Caudate nucleus (tissue), 63 donors: ENCODE measurements at places on chromosomes 6 and 20.
A peak's percentile ranks its signal among the peaks of the same experiment; 100 is the strongest.

DNA sequence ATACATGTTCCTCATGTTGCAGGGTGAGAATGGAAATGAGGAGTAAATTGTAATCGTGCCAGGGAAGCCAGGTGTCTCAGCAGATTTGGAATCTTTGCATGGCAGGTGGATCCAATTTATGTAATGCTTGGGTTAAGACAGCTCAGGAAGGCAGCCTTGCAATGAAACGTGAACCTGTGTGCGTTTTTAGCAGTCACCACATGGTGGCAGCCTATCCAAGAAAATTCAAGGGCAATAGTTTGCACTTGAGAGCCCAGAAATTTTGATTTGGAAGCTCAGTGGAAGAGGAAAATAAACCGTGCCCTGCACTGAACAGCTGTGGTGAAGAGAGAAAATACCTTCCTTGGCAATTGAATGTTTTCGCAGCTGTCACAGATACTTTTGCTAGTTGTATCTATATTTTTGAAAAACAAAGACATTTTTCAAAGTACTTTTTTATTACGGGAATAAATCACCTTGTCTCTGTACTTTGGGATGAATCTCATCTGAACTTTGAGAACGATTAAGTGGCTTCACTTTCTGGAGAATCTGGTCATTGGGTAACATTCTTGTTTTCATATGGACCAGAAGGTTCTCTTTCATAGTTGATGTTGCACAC lies 26.5 kb downstream of the MTHFD1L start:
- peak; percentile 97 for DNase-seq

DNA sequence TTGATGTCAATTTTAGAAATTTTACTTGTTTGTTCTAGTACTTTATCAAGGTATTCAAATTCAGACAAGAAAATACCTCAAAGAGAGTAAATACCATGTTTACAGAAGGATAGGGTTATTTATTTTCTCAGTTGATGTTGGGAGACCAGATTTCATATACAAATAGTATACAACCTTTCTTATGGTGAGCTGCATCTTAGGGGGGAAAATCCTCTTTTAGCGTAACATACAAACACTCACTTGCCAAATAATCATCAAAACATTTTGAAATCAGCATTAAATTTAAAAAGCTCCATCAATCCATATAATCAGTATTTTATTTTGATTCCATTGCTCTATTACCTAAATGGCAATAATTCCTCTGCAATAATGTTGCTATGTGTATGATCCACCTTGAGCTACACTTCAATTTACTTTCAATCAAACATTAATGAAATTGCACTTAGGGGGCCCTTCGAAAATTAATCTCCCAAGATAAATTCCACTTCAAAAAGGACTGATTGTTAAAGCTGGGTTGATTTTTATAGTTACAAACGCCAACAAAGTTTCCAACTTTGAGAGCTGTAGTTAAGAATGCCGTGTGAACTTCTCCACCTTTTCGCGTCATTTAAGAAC lies 2.2 kb downstream of the NKX2-4 start:
- no peak for DNase-seq

DNA sequence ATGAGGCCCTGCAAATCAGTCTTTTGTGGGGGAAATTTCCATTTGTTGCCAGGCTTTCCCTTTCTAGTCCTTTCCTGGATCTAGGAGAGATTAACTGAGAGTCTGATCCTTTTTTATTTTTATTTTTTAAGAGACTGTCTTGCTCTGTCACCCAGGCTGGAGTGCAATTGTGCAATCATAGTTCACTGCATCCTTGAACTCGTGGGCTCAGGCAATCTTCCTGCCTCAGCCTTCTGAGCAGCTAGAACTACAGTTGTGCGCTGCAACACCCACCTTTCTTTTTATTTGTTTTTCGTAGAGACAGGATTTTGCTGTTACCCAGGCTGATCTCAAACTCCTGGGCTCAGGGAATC lies 22.9 kb downstream of the OR2B2 start:
- DNase-seq: no peak

DNA sequence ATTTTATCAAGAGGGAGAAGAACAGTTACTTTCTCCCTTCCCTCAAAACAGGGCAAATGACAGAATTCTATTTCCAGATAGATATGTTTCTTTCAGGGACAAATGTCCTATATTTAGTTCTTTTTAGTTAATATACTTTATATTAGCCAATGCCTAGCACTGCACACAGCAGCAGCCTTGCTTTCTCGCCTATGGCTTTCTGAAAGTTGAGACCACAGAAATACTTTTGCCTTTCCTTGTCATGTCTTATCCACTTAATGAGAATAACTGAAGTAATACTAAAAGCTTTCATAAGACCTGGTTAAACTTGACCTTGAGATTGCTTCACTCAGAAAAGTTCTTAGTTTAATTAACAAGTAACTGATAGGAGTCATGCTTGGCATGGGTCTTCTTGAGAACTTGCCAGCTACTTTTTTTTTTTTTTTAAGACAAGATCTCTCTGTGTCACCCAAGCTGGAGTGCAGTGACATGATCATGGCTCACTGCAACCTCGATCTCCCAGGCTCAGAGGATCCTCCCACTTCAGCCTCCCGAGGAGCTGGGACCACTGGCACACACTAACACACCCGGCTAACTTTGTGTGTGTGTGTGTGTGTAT lies 159.3 kb downstream of the CDKAL1 start:
- no peak for DNase-seq

GRCh38 chr6:31079656-31080261 lies 32.6 kb downstream of the C6orf15 start:
- peak; percentile 46 for DNase-seq

DNA sequence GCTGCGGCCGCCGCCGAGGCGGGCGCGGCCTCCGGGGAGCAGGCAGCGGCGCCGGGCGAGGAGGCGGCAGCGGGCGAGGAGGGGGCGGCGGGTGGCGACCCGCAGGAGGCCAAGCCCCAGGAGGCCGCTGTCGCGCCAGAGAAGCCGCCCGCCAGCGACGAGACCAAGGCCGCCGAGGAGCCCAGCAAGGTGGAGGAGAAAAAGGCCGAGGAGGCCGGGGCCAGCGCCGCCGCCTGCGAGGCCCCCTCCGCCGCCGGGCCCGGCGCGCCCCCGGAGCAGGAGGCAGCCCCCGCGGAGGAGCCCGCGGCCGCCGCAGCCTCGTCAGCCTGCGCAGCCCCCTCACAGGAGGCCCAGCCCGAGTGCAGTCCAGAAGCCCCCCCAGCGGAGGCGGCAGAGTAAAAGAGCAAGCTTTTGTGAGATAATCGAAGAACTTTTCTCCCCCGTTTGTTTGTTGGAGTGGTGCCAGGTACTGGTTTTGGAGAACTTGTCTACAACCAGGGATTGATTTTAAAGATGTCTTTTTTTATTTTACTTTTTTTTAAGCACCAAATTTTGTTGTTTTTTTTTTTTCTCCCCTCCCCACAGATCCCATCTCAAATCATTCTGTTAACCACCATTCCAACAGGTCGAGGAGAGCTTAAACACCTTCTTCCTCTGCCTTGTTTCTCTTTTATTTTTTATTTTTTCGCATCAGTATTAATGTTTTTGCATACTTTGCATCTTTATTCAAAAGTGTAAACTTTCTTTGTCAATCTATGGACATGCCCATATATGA lies 3.2 kb downstream of the MARCKS start:
- DNase-seq: no peak

GRCh38 chr6:7543789-7544424 lies 2.4 kb downstream of the DSP start:
- DNase-seq: no peak

- no peak for DNase-seq
Observed at GRCh38 chr6:99129835-99130234, 182.1 kb upstream of the FBXL4 start.

DNA sequence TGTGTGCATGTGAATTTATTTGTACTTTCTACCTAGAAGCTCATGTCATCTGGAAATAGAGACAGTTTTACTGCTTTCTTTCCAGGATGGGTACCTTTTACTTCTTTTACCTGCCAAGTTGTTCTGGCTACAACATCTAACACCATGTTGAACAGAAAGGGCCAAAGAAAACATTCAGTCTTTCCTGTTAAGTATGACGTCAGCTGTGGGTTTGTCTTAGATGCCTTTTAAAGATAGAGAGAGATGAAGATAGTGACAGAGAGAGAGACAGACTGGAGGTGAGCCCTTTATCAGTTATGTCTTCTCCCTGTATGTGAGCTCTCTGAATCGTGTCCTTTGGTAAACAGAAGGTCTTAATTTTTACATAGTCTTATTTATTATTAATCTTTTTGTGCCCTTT lies 3.4 kb upstream of the DACT2 start:
- DNase-seq: no peak

GRCh38 chr6:10237298-10238038 lies 177.4 kb downstream of the TFAP2A start:
- DNase-seq: no peak

GRCh38 chr6:68240726-68241125 lies 394.4 kb upstream of the ADGRB3 start:
- no peak for DNase-seq

DNA sequence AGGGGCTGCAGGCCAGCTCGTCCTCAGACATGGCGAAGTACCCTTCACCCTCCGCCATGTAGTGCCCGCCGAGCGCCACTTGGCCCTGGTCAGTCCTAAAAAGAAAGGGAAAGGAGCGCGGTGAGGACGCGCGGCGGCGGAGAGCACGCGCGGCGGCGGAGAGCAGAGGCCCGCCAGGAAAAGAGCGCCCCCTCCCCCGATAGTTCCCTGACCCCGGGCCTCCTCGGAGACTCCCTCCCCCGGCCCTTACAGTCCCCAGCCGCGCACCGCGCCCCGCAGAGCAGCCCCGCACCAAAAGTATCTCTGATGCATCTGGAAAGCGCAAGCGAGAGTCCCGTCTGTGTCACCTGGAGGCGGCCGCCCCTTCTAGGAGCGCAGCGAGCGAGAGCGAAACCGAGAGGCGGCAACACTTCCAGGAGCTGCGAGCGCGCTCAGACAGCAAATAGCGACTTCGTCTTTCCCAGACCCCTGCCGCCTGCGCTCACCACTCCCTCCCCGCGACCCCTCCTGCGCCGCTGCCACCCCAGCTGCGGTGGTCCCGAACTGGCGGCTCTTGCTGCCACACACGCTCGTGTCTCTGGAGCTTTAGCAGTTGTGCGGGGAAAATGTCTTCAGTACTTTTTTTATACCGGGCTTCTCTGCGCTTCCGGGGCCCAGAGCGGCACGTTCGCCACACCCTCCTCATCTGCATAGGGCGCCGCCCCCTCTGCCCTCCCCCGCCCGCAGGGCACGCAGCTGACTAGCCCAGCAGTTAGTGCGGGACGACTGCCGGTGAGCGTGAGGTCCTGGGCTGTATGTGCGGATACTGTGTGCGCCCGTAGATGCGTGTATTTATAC lies at the start of gene TENT5A:
TENT5A (minus strand) TSS at position 598 of the 837 bp plus-strand sequence; CDS start at position 58, 540 bp downstream.
- DNase-seq: peak; percentile 75

GRCh38 chr6:106163966-106164877 lies 78.1 kb downstream of the PRDM1 start:
- no peak for DNase-seq

DNA sequence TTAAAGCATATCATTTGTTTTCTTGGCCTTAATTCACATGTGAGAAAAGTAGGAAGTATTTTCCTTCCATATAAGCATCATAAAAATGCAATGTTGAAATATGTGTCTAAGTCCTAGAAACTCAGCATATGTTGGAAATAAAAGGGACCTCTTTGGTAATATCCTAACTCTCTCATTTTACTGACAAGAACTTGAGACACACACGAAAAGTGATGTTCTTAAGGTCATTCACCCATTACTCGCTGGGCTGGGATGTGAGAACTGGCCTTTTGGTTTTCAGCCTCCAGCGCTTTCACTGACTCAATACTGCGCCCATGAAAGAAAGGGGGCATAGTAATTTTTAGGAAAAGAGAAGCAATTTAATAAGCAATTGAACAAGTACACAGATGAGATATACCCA lies 153.5 kb upstream of the SCGN start:
- DNase-seq: no peak

DNA sequence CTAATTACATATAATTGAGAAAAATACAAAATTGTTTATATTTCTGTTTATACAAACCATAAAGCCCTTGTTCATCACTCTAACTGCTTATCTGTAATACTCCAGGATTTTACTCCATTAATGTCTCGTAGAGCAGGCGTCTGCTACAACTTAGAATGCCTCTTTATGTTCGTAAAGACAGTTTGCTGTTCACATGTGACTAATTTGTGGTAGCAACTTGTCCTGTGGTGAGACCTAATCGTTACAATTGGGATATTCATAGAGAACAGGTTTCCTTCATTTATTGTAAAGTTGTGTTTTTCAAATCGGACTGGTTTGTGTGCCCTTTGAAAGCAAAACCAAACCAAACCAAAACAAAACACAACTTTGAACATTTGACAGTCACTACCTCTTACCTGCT lies 149.7 kb downstream of the ASCC3 start:
- DNase-seq: no peak

DNA sequence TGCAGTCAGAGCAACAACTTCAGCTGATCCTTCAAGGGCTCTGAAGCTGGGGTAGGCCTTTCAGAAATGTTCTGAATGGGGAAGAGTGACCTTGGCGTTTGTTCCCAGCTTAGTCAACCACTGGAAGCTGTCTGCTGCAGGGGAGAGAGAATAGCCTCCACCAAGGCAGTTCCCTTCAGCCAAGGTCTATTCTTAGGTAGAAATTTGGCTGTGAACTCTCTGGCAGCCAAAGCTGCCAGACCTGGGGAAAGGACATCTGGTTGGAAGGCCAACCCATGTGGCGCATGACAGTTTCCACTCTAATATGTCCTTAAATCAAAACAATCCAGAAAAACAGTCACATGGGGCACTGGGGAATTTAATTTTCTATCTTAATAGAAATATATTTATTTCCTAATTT lies 60.1 kb downstream of the FBXO5 start:
- DNase-seq: no peak

- no peak for DNase-seq
Observed at GRCh38 chr6:161407115-161407514, 133.3 kb upstream of the AGPAT4 start.

GRCh38 chr20:23774081-23774480 lies 23.3 kb upstream of the CST1 start:
- DNase-seq: no peak

DNA sequence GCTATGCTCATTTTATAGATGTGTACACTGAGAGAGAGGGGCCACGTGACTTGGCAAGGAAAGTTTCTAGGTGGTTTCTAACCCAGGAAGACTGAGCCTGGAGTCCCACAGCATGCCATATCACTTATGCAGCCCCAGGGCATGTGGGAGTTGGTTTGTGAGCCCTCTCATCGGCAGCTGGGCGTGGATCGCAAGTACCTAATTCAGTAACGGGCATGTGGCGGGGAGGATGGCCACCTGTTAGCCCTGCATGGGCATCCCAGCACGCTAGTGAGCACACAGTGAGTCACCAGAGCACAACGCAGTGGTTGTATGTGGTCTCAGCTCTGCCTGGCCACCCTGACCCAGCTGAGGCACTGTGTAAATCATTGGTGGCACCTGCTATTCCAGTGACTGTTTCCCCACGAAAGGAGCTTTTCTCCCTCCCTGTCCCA lies 88.3 kb downstream of the NINL start:
- DNase-seq: no peak

GRCh38 chr6:41576667-41577066 lies 30.5 kb downstream of the FOXP4 start:
- no peak for DNase-seq

GRCh38 chr20:41563087-41563486 lies 55.1 kb downstream of the CHD6 start:
- DNase-seq: no peak

- DNase-seq: no peak
Observed at GRCh38 chr6:108453601-108454185, 107.0 kb upstream of the FOXO3 start.

GRCh38 chr20:40882152-40882551 lies 146.5 kb upstream of the TOP1 start:
- DNase-seq: no peak

- DNase-seq: no peak
Observed at GRCh38 chr6:154246723-154247118, 109.9 kb downstream of the IPCEF1 start.

- DNase-seq: no peak
Observed at GRCh38 chr6:106379951-106380350, 19.4 kb downstream of the CRYBG1 start.
